CD4-positive, alpha-beta T cell treated with Interleukin-2 at 100 ng/mL for 4 hours (primary cell): ENCODE measurements at places on chromosomes 6 and 20.
A peak's percentile ranks its signal among the peaks of the same experiment; 100 is the strongest.

DNA sequence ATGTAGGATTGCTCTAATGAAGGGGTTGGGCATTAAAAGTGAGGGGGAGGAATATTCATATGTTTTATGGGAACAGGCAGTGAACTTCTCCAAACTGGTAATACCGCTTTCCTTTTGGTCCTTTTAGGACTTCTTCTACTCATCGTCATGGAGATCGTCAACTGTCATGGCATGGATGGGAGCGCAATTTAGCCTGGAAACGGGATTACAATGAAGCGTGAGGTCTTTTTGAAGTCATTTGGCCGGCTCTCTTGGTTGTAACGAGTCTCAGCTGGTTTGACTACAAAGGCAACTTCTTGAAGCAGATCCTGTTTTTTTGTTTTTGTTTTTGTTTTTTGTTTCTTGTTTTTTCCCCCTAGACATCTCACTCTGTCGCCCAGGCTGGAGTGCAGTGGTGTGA, 1.4 kb upstream of the HLA-E start:
- DNase-seq, result no peak

DNA sequence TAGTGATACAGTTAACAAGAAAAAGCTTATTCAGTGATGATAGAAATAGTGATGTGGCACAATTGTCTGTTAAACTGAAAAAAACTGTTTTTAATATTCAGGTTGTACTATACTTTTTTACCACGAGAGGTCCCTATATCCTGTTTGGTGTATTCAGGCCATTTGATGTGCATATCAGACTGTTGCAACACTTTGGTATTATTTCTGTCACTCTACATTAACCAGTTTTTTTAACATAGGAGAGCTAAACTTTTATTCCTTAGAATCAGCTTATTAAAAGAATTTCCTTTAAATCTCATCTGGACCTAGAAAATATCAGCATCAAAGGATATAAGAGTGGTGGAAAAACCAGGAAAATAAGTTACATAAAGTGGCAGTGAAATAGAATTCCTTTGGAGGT, 36.8 kb downstream of the TSPYL4 start:
- DNase-seq, result peak; percentile 55

DNA sequence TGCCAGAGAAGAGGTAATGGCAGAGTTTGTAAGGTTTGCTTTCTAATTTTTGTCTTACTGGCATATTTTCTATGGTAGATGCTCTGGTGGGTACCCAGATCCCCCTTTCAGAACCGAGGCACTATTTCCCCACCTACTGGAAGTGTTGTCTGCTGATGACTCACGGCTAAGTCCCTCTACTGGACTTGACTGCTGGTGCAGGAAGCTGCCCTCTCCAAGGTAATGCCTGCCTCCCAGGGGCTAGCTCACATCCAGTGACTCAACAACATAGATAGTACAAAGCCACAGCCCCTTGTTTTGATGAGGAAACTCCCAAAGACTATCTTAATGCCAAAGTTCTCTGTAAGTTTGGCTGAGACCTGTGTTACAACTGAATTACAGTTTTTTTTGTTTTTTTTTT, 285.4 kb upstream of the FLRT3 start:
- DNase-seq, result no peak

GRCh38 chr20:50029697-50030461, 47.1 kb downstream of the SNAI1 start:
- DNase-seq, result no peak

- no peak for DNase-seq
These were observed 16.8 kb downstream of the MYLK4 start for GRCh38 chr6:2733736-2734480.

- no peak for DNase-seq
These were observed 87.9 kb downstream of the PTPN1 start for GRCh38 chr20:50598074-50598473.

DNA sequence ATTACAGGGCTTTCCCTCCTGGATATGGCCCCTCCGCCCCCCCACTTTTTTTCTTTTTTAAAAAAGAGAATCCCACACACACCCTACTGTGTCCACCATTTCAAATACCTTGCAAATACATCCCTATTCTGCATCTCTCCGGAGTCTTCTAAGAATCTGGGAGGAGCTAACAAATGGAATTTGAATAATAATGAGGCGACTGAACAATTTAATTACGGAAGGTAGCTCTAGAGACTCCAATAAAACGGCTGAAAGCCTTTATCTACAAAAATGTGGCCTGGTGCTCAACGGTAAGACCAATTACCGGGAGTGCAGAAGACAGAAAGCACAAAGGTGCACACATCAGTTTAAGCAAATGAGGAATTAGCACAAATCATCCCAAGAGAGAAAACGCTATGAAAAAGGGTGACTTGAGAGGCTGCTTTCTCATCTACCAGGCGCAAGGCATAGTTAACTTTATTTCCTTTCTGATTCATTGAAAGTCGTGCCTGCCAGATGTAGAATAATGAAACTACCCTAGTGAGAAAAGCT, 1.8 kb downstream of the RRAGD start:
- no peak for DNase-seq

GRCh38 chr6:109800771-109801170, 109.7 kb downstream of the FIG4 start:
- DNase-seq, result no peak

GRCh38 chr6:136249336-136249735, 775 bp downstream of the MTFR2 start:
- DNase-seq, result no peak

- no peak for DNase-seq
These were observed 41.7 kb downstream of the PMEPA1 start for GRCh38 chr20:57667924-57668782.

- DNase-seq, result no peak
These were observed 50.6 kb upstream of the RNF182 start for GRCh38 chr6:13874191-13874549.

- DNase-seq, result no peak
These were observed 164.4 kb downstream of the TMEM242 start for GRCh38 chr6:157158897-157159296.

DNA sequence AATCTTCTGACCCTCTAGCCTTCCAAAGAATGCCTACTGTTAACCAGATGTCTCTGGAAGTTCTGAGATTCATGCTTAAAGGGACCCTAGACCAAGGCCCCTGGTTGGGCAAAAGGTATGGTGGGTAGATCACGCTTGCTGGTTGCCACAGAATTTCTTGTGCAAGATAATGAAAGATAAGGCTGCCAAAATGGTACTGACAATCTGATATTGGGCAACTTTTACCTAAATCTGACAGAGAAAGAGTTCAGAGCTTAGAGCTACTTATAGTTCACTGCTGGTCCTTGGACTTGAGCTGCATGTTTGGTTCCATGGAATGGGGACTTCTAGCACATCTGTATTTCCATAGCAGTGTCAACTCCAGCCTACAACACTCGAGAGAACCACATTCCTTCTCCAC, 12.0 kb downstream of the DEFB114 start:
- DNase-seq, result no peak

GRCh38 chr6:150004101-150004782, 21.1 kb downstream of the RAET1L start:
- DNase-seq, result peak; percentile 71

DNA sequence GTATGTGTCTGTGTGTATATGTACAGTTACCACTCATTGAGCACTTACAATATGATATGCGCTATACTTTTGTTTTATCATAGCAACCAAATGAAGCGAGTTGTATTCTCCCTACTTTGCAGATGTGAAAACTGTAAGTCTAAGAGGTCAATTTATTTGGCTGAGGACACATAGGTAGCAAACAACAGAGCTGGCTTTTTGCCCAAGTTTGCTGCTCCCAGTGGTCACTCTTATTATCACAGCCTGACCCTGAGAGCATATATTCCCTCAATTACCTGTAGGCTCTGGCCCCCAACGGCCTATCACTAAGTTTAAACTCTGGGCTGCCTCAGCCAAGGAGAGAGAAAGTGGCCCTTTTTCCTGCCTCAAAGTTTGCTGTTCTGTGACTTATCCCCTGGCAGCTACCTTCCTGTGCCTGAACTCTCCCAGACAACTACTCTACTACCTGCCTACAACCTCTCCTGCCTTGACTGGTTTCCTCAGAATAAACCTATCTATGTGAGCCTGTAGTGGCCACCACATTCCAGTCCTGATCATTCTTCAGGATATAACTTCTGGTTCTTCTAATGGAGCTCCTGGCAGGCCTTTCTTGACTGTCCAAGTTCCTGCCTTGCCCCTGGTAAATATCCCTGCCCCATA, 221.8 kb downstream of the FRK start:
- DNase-seq, result no peak

GRCh38 chr6:107180099-107180498, 64.8 kb upstream of the BEND3 start:
- no peak for DNase-seq

- DNase-seq, result no peak
These were observed 13.5 kb downstream of the PIGU start for GRCh38 chr20:34663213-34663943.

DNA sequence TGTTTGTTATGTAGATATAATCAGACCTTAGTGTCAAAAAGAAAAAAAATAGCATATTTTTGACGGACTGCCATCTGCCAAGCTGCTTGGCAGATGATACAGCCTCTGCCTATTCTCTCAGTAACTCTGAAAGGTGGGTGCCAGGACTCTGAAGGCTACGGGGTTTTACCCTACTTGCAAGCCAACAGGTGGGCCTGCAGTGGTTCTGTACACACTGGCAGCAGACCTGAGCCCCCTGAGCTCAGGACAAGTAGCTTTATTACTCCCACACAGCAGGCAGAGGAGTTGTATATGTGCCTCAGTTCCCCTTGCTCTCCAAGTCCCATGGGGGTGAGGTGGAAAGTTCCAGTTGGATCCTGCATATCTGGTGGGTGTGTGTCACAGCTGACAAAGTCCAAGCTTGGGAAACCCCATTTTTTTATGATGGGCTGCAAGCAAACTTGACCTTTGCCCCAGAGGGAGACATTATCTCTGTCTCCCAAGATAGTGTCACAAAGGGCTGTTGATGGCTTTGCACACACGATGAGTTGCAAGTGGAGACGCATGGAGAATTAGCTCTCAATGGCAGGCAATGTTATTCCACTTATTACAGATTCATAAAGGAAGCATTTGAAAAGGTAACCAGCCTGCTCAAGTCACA, 20.5 kb upstream of the AFDN start:
- no peak for DNase-seq

GRCh38 chr6:684831-685636, 7.9 kb downstream of the EXOC2 start:
- DNase-seq, result peak; percentile 12

GRCh38 chr6:152983637-152984512, 1.0 kb upstream of the FBXO5 start:
- DNase-seq, result peak; percentile 85

DNA sequence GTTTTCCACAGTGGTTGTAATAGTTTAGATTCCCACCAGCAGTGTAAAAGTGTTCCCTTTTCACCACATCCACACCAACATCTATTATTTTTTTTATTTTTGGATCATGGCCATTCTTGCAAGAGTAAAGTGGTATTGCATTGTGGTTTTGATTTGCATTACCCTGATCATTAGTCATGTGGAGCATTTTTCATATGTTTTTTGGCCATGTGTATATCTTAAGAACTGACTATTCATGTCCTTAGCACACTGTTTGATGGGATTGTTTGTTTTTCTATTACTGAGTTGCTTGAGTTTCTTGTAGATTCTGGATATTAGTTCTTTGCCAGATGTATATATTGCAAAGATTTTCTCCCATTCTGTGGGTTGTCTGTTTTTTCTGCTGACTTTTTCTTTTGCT, 820.1 kb downstream of the TENT5A start:
- no peak for DNase-seq

DNA sequence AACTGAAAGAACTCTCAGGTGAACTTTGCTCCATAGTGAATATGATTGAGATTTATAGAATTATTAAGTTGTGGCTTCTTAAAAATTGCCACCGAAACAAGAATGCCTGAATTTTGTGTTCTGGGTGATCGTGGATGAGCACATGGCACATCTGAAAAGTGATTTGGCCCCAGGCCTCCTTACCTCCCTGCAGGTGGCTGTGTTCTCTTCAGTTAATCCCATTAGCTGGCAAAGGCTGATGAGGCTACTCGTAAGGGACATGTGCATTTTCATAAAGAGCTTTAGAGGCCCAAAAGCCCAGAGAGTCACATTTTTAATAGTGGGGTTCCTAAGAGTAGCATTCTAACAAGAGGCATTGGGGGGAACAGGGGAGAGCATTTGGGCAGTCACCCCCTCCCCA, 22.6 kb downstream of the GNAS start:
- no peak for DNase-seq

GRCh38 chr6:94227741-94228140, 808.4 kb upstream of the EPHA7 start:
- no peak for DNase-seq

DNA sequence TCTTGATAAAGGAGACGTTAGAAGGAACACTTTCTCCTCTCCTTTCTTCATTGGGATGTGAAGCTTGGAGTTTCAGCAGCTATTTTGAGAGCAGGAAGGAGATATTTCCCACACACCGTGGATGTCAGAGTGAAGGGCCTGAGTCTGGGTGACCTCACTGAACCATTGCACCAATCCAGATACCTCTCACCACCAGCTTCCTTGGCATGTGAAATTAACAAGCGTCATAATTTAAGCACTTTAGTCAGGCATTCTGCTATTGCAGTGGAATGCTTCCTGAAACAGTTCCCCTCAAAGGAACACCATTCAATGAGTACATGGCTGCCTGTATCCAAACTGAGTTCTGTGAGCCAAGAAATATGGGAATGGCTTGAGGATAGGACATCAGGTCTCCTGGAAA, 83.7 kb downstream of the CHMP4B start:
- DNase-seq, result no peak

- DNase-seq, result no peak
These were observed 32.5 kb downstream of the SRSF3 start for GRCh38 chr6:36626636-36627035.

DNA sequence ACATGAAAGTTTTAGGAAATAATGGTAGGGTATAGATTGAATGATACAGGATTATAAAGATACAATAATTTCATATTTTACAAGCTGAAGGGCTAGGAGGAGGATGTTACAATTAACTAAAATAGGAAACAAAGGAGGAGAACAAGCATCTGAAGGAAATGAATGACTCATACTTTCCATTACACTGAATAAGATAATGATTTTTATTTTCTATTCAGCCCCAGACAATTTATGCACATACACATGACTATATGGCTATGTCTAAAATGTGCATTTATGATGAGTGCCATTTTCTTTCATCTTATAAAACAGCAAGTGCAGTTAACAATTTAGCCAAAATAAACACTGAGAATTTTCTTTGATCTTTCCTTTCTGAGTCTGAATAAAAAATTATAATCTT, 994.6 kb upstream of the ADGRB3 start:
- DNase-seq, result no peak
